Fibroblast of villous mesenchyme (primary cell): ENCODE measurements at places on chromosomes 3 and 15. TPM values are rescaled to one million over a fixed set of nuclear protein-coding genes. Genes with fewer than 3 reads are reported as not detected.

DNA sequence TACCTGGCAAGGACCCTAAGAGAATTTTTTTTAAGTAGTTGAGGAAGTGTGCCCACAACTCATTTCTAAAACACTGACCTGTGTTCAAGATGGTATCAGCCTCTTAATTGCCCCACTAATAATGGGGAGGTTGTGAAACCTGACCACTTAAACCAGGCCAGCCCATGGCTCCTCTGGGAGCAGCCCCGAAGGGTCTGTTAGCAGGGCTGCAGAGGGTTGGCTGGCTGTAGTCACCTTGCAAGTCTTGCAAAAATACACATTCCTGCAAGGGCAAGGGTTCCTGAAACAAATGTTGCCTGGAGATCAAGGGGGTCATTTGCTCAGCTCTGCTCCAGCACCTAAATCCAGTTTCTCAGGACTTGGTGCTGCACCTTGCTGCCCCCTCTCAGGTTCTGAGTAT lies 3.2 kb downstream of the IL17RD start:
- DNase-seq, result no peak

DNA sequence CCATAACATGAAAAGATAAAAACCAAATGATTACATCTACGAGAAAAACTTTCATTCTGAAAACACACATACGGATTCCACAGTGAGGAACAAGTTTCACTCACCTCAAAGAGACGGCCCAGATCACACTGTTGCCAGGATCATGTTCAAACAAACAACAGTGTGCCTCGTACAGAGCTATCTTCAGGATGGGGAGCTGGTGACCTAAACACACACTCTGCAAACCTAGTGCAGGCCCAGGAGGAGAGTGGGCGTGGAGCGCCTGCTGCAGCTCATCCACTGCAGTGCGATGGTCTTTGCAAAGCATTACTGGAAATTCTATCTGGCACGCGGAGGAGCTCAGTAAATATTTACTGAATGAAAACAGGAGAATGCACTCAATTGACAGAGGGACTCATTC lies 38.5 kb downstream of the TAMM41 start:
- no peak for DNase-seq

The STIMATE gene
- 12.6 and 15.1 TPM in 2 replicates for total RNA-seq

- DNase-seq, result no peak
Observed at GRCh38 chr15:90638201-90638691, 78.9 kb upstream of the BLM start.

DNA sequence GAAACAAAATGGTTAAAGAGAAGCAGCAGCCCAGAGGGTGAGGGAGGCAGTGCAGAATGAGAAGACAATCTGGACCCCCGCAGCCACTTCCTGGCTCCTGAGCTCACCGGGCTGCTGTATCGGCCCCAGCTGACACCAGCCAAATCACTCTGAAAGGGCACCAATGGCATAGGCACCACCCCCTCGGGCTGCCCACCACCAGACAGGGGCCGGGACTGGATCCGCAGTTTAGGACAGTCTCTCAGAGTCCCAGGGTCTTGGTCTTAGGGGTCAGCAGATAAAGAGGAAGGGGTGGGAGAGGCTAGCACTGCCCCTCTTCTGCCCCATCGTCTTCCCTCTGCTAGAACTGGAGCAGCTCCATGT lies 17.9 kb upstream of the EHD4 start:
- DNase-seq, result no peak

DNA sequence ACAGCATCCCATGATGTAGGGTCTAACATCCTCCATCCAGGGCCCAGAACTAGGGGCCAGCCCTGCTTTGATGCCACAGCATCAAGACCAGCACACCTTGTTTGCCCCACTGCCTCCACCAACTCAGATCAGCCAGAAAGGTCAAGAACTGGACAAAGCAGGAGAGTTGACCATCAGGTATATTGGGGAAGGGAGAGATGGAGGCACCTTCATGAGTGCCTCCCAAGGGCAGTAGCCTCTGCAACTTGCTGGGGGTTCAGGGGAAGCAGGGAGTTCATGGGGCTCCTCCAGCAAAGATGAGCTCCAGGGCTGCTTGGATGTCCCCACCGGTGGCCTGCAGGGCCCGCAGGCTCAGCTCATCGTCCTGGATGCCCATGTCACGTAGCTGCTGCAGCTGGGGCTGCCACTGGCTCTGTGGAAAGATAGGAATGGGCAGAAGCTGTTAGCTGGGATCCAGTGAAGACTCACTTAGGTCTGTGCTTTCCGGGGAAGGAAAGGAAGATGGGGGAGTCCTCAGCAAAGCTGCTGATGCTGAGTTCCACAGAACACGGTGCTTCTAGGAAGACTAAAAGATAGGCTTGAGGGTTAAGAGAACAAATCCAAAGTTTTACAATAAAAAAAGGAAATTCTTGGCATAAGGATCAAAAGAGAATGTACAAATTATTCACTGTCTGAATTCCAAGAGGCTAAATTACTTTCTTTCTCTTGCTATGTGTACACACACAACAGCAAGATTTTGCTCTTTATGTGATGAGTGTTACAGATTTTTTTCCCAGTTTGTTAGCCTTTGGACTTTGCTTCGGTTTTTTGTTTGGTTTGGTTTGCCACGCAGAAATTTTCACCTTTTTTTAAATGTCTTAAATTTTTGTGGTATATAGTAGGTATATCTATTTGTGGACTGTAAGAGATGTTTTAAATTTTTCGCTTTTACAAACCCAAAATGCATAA lies 12.3 kb upstream of the SEMA7A start:
- DNase-seq, result no peak

GRCh38 chr15:31197497-31198414 lies 96.2 kb upstream of the TRPM1 start:
- DNase-seq, result peak; percentile 43

The CYP11A1 gene
- 0.64 and 0.86 TPM in 2 replicates for total RNA-seq

The SUSD5 gene
- total RNA-seq, result 1.3 and 2.2 TPM in 2 replicates
